ENCODE measurements at places on chromosomes 12 and 14.
A peak's percentile ranks its signal among the peaks of the same experiment; 100 is the strongest.

GRCh38 chr12:114274131-114274530 lies 131.8 kb downstream of the TBX5 start:
- DNase-seq: no peak

DNA sequence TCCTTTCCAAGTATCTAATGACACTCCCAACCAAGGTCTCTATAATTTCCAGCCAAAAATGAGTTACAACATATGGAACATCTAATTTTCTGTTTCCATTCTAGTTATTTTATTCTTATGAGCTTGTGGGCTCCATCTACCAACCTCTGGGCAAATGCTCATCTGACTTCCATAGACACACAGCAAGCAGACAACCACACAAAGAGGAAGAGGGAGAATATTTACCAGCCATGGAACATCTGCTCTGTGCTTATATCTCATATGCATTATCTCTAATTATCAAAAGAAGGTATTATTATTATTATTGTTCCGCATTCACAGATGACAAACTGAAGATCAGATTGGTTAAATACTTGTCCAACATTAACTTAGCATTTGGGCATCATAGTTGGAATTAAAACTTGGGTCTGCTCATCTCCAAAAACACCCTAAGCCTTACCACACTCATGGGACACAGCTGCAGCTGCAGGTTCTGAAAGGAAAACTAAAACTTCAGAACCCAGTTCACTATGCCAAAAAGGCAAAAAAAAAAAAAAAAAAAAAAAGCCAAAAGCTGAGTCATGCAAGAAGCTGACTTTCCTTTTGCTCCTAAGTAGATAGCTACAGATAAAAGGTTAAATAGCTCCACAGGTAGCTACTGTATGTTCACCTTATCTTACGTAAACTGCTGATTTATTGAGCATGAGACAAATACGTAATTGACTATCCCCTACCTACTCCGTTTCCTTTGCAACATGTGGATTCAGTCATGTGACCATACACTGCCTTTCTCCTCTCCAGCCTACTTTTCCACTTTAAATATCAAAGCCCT lies 23.6 kb upstream of the TCL1B start:
- peaks cover 9% of the 10 kb centered on the region for H3K4me1 ChIP-seq
- H3K36me3 ChIP-seq: no peaks in the 10 kb centered on the region
- no peak for DNase-seq
- H3K27ac ChIP-seq: no peak overlapping the region
- no peak overlapping the region for H3K4me3 ChIP-seq
- H3K27me3 ChIP-seq: no peaks in the 10 kb centered on the region

DNA sequence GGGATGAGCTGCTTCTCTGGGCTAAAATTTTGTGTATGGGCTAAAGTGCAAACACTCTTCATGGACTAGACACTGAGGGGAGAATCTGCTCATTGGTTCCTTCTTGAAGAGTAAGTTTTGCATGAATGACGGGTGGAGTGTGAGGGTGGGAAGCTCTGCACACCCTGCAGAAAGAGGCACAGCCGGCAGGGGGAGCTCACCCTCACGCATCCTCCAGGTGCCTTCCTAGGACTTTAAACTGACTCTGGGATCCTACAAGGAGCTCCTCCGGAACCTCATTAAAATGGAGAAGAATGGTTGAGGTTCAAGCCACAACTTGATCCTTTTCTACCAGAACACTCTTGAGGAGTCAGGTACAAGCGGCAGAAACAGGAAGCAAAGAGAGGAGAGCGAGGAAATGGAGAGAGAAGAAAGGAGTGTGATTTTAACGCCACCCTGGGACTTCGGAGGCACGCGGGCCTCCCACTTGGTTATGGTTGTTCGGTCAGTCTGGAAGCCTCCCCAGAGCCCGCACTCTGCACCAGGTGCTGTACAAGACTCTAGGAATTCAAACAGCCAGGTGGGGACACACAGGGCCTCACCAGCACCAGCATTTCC lies 87.5 kb downstream of the SETD3 start:
- H3K36me3 ChIP-seq: peaks cover 15% of the 10 kb centered on the region
- DNase-seq: peak; percentile 36
- no peak overlapping the region for H3K27ac ChIP-seq
- H3K4me1 ChIP-seq: peaks cover 7% of the 10 kb centered on the region

- H3K4me3 ChIP-seq: no peak overlapping the region
- DNase-seq: no peak
- no peaks in the 10 kb centered on the region for H3K4me1 ChIP-seq
- H3K36me3 ChIP-seq: no peaks in the 10 kb centered on the region
- no peak overlapping the region for H3K27ac ChIP-seq
Measured at GRCh38 chr12:21888276-21888863, 52.9 kb downstream of the ABCC9 start.

DNA sequence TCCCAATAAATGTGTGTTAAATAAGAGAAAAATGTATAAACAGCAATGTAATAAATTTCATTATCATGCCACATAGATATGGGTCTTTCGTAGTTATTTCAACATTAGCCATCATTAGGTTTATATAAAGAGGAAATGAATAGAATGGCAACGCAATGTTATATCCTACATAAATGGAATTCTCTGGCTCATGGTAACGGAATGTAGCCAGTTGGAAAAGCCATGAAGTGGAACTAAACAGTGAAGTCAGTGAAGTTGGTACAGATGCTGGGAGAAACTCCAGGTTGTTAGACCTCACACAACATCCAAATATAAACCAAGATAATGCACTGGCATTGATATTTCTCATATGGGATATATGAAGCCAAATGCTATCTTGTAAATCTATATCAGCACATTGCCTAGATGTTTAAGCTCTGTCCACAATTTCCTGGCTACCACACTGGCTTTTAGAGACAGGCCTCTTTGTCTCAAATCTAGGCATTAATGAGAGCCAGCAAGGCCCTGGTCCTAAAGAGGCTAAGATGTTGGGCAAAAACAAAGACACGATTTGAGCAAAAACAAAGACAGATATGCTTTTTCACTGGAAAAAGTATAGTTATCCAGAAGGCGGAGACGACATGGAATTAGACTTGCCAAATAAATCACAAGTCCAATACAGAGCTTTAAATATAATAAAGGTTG lies 861.0 kb downstream of the RPS29 start:
- H3K4me3 ChIP-seq: no peak overlapping the region
- H3K36me3 ChIP-seq: no peaks in the 10 kb centered on the region
- no peak overlapping the region for H3K27ac ChIP-seq
- no peaks in the 10 kb centered on the region for H3K4me1 ChIP-seq
- no peaks in the 10 kb centered on the region for H3K27me3 ChIP-seq

Measured in activated CD4-positive, alpha-beta T cell treated with anti-CD3 and anti-CD28 coated beads, Interleukin-2, amount 10 ng/mL, durations not matched to agents 7 days and 5 days (primary cell).